ENCODE measurements at places on chromosomes 7 and 10.

- DNase-seq, result no peak
Measured at GRCh38 chr7:113800826-113801225, 118.0 kb downstream of the PPP1R3A start.

DNA sequence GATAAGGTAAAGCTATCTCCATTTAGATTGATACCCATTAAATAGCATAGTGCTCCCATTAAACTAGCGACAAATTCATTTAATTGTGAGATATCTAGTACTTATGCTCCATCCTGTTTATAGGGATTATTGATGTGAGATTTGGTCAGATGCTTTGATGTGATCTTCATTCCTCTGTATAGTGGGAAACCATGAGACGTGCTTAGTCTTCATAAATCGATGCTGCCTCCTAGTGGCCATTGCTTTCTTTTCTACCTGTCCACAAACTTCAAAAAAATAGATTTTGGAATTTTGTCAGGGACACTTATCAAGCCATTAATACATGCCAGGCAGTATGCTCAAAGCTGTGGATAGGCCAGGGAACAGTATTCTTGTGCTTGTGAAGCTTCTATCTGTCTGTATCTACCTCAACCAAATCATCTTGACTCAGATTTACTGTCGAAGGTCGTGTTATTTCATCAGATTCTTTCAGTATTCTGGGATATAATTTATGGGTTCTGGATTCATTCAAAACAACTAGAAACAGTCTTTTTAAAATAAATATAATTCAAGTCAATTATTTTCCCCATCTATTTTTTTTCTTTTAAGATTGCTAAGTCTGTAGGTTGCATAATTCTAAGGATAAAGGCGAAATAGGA is 12.0 kb downstream of the LSM8 start:
- peak; percentile 40 for DNase-seq

GRCh38 chr7:134902058-134902457 is 84.2 kb upstream of the AGBL3 start:
- no peak for DNase-seq

DNA sequence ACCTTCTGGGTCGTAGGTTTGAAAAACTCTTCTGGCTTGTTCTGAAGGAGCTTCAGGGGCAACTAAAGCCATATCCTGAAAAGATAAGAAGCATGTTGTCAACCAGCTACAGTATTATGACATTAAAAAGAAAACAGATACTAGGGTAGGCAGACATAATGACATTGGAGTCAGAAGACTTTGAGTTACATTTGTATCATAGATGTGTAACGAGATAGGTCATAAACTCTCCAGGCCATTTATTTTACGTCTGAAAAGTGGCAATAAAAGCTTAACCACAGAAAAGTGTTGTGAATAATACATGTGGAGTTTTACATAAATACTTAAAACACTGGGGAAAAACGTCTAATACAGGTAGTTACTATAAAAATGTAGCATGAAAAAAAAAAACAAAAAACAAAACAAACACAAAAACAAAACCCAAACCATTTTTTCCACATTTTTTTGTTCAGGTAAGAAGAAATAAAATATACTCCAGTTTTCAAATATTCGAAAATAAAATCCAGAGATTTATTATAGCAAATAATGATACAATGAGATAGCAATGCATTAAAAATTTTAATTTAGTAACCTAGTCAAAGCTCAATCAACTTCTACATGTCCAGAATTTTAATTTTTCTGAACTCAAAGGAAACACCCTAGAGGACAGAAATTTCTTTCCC is 64.1 kb downstream of the MINDY3 start:
- DNase-seq, result no peak

DNA sequence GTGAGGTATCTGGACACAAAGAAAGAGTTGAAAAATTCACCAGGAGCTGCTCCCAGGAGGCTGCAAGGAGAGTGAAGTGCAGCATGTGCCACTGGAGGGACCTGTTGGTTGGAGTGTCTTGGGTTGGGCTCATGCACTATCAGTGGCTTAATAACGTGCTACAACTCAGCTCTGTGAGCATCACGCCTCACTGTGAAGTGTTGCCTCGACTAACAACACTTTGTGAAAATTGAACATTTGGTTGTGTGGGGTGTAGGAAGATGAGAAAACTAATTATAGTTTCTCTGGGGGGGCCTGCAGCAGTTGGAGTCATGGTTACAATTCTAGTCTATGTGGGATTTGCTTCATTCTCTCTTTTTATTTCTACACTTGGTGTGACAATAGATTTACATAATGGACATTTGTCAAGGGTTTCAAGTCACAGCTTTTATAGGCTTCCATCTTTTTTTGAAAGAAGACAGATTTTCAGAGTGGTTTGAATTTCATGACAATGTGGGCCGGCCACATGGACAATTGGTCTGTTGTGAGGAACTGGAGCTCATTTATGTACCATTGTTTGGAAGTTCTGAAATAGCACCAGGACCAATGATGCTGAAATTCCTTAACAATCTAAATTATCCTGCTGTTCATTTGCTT is 121.3 kb downstream of the RAMP3 start:
- no peak for DNase-seq

DNA sequence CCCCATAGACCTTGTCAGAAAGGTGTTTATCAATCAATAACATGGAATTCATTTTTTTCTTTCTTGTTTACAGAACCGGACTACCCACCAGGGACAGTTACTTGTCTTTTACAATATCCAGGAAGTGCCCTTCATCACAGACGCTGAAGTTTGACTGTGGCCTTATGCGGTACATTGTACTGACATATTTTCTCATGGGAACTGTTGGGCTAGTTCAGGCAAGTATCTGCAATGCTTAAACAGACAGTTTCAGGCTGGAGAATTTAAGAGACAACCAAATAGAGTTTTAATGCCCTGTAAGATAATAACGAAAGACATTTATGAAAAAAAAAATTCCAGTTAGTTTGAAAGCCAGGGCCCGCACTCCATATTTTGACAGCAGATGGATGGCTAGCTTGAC is 246.4 kb downstream of the GATA3 start:
- no peak for DNase-seq

DNA sequence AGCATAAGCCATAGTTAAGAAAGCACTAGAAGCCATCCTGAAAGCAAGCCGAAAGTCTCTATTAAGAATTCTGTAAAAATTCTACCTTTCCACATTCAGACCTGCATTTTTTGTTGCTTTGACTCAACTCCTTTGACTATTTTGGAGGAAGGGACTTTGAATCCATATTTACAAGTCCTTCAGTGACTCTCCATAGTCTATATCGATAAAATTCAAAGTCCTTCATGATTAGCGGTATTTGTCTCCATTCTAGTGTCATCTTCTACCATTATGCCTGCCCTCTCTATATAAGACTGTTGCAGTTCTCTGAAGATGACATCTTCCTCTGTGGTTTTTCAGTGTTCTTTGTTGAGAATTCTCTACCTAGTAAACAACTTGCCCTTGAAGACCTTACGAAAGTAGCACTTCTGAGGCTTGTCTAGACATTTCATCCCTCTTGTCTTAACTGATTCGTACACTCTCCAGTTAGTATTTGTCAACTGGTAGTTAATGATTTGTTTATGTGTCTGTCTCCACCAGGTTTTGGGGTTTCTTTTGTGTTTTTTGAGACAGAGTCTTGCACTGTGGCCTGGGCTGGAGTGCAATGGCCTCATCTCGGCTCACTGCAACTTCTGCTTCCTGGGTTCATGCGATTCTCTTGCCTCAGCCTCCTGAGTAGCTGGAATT is 1.7 kb downstream of the CCSER2 start:
- DNase-seq, result no peak

- DNase-seq, result no peak
Measured at GRCh38 chr7:1742555-1743303, 72.7 kb downstream of the ELFN1 start.

DNA sequence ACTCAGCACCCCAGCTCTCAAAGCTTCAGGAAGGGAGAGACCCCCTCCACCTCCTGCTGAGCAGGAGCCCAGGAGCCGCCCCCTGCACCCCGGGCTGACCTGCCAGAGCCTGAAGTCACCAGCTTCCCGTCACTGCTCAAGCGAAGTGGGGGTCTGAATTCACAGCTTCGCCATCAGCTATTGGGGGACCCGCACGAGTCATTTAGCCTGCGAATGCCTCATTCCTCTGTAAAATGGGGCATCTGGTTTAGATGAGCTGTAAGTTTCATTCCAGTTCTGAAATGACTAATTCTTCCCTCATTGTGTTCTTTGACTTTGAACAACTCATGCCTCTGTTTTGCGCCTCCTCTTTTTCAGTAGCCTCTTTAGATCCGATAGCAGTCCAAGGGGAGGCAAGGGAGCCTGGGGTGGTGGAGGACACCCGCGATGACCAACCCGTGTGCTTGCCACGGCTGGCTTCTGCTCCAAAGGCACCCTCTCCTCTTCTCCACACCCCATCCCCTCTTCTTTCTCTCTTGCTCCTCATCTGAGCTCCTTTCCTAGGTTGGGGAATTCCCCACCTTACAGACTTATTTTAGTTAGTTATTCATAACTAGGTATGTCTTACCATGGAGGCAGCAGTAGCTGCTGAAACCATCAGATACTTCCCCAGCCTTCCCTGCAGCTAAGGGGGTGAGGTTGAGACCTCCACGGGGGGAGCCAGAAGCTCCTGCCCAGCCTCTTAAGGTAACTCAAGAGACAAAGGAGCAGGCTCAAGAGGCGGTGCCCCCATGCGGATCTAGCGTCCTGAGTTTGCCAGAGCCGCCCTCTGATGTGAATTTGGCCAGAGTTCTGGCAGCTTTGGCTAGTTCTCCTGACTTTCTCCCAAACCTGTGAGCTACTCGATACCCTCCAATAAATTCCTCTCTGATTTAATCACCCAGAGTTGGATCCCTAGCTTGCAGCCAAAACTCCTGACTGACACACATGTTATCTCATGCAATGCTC is 47.7 kb downstream of the RBM17 start:
- peak; percentile 23 for DNase-seq

DNA sequence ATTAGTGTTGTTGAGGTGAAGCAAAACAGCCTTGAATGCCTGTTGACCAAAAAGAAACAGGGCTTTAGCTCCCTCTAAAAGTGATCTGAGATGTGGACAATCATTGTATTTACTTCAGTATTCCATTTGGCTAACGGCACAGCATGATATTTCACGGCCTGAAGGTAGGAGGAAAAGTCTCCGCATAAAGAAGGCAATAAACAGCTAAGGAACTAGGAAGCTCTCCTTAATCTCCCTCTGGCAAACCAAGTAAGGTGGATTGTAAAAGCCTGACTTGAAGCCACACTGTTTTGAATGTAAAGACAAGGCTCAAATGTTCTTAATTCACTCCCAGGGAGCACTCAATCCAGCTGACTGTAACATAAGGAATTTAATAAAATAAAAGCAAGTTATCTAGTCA is 160.0 kb upstream of the ZNF804B start:
- DNase-seq, result no peak

DNA sequence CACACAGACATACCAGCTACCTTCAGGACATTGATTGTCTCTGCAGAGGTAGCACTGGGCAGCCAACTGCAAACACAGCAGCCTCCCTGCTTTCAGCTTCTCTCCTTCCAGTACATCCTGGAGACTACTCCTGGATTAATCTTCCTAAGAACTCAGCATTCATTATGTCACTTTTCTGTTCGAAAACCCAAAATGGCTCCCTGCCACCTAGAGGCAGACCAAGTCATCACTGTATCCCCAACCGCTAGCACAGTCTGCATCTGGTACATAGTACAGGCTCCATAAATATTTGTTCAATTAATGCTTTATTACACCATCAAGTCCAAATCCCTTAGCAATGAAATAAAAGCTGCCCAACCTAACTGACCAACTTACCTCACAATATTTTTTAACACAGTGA is 5.0 kb upstream of the SEC31B start:
- DNase-seq, result no peak

- DNase-seq, result no peak
Measured at GRCh38 chr7:90879924-90880323, 283.8 kb downstream of the CDK14 start.
